Epithelial cell of umbilical artery (primary cell): ENCODE measurements at places on chromosomes 3 and 15. TPM values are rescaled to one million over a fixed set of nuclear protein-coding genes. Genes with fewer than 3 reads are reported as not detected.

DLL4 gene
- 88.8 and 218 TPM in 2 replicates for total RNA-seq

PLD1 gene
- 40.7 and 60.7 TPM in 2 replicates for total RNA-seq

RTP3 gene
- not detected in 2 replicates for total RNA-seq

SEMA6D gene
- total RNA-seq, result 1.5 and 1.6 TPM in 2 replicates

ACTL6A gene
- 75.0 and 160 TPM in 2 replicates for total RNA-seq

MEX3B gene
- 5.8 and 10.6 TPM in 2 replicates for total RNA-seq

ZIC4 gene
- 0.65 and 0.91 TPM in 2 replicates for total RNA-seq

NOX5 gene
- not detected in 2 replicates for total RNA-seq

CCR3 gene
- not detected in 2 replicates for total RNA-seq

TMEM89 gene
- total RNA-seq, result not detected in 2 replicates

LRRC3B gene
- total RNA-seq, result not detected in 2 replicates

FANCI gene
- total RNA-seq, result 38.0 and 41.3 TPM in 2 replicates

KBTBD12 gene
- not detected in 2 replicates for total RNA-seq
